Natural killer cell treated with Interleukin-12 subunit alpha and Interleukin-12 subunit beta and Interleukin-15 and Interleukin-18, amount 100 ng/mL, for 72 hours (primary cell): ENCODE measurements at places on chromosomes 3 and 15. TPM values are rescaled to one million over a fixed set of nuclear protein-coding genes. Genes with fewer than 3 reads are reported as not detected.

The SAMMSON gene
- total RNA-seq, result not detected

The STRIT1 gene
- total RNA-seq, result not detected

The TRPM1 gene
- total RNA-seq, result not detected

The ADAMTS7 gene
- 0.20 TPM for total RNA-seq

The MCTP2 gene
- total RNA-seq, result 344 TPM

The SPINK8 gene
- not detected for total RNA-seq

The ATP13A5 gene
- not detected for total RNA-seq

The MEX3B gene
- 0.83 TPM for total RNA-seq

The ADAMTS9 gene
- not detected for total RNA-seq

The TEX55 gene
- not detected for total RNA-seq

The DIS3L gene
- total RNA-seq, result 35.9 TPM

The PARP15 gene
- 72.9 TPM for total RNA-seq

The SCG3 gene
- total RNA-seq, result not detected

The PYGO1 gene
- not detected for total RNA-seq

The TERC gene
- total RNA-seq, result 18.6 TPM

The PPM1L gene
- total RNA-seq, result 14.9 TPM

The PIGZ gene
- total RNA-seq, result 1.4 TPM

The PLA2G4B gene
- total RNA-seq, result 13.4 TPM

The ZNF501 gene
- 0.61 TPM for total RNA-seq

The DUSP7 gene
- total RNA-seq, result 19.4 TPM

The ROPN1 gene
- not detected for total RNA-seq

The TM6SF1 gene
- 15.0 TPM for total RNA-seq

The EBLN2 gene
- total RNA-seq, result 10.3 TPM

The FOXB1 gene
- total RNA-seq, result 0.10 TPM

The CCR9 gene
- not detected for total RNA-seq

The PRSS50 gene
- total RNA-seq, result not detected

The MUSTN1 gene
- total RNA-seq, result 1.3 TPM

The CYP1A1 gene
- total RNA-seq, result 3.2 TPM

The NMB gene
- total RNA-seq, result 3.8 TPM

The LRRN1 gene
- total RNA-seq, result 0.64 TPM

The CFAP100 gene
- total RNA-seq, result not detected

The SLC27A2 gene
- 77.6 TPM for total RNA-seq
